ENCODE measurements at places on chromosomes 4 and X.

DNA sequence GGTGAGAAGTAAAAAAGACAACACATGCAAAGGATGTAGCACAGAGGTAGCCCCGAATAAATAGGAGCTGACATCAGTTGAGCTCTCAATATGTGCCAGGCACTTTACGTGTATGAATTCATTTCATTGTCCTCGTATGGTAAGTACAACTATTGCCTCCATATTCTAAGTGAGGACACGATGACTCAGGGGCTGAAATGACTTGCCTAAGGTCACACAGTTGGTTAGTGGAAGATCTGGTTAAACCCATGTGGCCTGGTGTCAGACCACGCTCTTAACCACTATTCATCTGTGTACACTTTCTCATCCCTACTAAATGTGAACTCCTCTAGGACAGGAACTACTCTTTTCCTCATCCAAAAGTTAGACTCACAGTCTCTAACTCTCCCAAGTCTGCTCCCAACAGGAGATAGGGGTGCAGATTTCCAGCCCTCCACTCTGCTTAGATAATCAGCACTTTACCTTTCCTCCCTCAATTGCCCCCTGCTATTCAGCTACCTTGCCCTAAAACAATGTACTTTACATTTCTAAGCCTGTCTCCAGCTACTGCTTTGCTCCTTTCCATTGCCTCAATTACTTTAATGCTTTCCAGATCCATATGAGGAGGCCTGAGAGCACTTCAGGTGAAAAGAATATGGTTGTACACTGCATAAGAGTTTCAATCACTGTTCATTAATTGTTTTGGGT lies 58.8 kb upstream of the LHFPL1 start:
- peak; percentile 58 for DNase-seq

GRCh38 chr4:24229978-24230377 lies 340.1 kb upstream of the PPARGC1A start:
- DNase-seq = peak; percentile 31

DNA sequence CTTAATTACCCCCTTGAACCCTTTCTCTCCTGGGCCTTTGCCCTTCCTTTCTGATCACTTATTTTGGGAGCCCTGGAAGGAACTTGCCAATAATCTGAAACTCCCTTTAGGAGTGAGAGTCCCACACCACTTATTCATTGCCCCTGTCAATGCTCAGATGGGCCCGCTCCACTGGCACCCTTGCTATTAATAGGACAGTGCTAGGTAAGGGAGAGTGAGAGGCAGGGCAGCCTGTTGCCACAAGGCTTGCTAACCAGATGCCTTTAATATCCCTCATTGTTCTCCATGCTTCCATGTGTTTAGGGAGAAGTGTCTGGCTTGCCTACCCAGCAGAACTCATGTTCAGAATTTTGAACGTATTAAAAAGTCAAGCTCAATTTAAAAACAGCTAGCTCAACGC lies 1.7 kb upstream of the NHS start:
- no peak for DNase-seq

DNA sequence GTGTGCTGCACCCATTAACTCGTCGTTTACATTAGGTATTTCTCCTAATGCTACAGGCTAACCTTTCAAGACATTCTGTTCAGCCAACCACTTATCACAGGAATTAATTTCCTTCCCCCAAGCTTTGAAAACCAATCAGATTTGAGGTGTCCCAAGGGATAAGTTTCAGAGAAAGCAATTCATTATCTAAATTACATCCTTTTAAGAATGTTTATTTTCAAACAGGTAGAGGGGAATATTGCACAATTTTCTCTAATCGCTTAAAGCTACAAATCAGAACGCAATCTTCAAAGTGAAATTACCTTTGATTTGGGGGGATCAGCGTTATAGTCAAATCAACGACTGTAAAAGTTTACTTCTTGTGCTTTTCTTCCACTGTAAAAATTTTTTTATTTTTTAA lies 1.6 kb downstream of the CLOCK start:
- DNase-seq = peak; percentile 14

- no peak for DNase-seq
These were observed 83.0 kb upstream of the GRXCR1 start for GRCh38 chr4:42809419-42810084.
